ENCODE measurements at places on chromosomes 2 and 18.

GRCh38 chr2:101341421-101341820 is 32.9 kb upstream of the RNF149 start:
- no peak for DNase-seq

DNA sequence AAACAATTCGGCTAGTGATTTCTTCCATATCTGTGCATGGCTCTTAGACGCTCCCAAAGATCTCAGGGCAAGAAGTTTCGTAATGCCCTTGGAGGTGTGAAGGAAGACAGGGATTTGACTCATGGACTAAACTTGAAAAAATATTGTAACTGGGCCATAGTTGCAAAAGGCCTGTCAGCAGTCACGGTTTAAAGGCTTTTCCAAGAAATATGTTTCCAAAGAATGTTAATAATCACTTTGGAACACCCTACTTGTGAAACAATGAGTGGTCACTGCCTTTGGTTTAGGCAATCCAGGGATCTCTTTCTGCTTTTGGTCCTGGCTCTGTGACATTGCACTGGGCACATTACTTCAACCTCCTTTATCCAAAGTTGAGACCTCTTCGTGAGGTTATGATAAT is 102.5 kb upstream of the RASGRP3 start:
- DNase-seq = no peak

DNA sequence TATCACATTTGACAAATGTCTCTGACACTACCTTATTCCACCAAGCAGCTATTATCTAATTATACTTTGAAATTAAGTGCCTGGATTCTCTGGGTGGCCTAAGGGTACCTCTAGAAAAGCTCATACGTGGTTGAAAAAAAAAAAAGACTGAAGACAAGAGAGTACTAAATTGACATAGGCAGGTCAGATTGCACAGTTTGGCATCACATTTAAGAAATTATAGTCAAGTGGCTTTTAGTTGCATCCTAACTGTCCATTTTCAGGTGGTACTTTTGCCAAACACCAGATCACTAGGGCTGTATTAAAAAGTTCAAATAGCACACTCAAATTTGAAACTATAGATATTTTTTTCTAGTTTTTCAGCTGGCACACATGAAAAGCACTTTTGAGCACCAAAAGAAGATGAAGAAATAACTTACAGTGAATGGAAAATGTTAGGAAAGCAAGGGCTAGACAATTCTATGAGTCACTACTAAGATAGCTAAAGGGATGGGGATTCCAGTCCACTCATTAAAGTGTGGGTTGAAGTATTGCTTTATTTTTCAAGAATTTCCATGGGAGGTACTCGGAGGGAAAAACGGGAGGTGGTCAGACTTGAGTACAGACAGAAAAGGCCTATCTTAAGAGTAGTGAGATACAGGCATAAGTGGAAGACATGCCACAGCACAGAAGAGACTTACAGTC is 106.5 kb upstream of the COL5A2 start:
- DNase-seq = no peak

- DNase-seq = no peak
Measured at GRCh38 chr2:127348426-127349000, 39.3 kb downstream of the MAP3K2 start.

DNA sequence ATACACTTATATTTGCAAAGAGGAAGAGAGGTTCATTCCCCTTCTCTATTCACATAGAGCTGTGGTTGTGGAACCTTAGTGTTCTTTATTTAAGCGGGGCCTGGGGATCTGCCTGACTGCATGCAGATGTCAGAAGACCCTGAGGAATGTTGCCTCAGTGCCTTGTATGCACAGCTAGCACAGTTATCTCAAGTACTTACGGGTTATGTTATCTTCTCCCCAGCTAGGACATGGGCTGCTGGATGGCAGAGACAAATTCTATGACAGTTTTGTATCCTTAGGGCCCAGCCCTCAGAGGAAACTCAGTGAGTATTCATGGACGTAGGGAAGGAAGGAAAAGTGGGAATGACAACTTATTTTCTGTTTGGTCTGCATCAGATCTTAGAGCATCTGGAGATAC is 37.7 kb upstream of the RTN4 start:
- DNase-seq = no peak

DNA sequence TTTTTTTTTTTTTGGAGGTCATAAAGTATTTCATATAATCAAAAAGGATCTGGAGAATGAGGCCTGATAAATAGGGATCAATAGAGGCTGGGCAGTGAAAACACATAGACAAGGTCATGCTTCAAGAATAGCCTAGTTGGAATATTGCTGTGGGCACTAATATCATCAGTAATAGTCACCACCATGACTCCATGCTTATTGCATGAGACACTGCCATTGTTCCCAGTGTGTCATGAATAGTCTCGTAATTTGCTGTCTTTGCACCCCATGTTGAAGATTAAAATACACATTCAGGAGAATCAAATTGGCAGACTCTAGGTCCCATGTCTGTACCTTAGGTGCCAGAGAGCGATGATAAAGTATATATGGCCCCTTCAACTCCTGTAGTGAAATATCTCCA is 10.3 kb downstream of the ASXL3 start:
- no peak for DNase-seq

DNA sequence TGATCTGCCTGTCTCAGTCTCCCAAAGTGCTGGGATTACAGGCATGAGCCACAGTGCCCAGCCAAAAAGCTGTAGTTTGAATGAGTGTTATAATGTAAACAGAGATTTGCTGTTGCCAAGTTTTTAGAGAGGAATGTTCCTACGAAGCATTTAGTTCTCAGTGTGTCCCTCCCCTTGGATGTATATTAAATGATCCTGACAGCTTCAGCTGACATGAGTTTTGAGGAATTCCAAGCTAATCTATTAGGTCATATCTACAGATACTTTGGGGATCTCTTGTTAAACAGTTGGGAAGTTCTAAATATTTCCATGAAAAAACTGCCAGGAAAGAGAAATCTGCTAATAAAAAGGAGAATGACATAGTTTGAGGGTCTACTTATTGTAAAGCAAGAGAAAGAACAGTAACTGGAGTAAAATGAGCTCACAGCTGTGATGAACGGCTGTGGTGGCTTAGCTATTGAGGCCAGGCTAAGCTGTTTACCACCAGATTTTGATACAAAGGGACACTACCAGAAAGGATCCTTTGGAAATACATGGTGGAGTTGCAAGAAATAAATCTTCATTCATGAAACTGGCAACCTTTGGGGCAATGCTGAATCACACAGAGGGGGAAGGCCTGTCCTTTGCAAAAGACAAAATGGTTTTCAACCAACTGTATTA is 2.6 kb upstream of the STON1 start:
- DNase-seq = no peak

DNA sequence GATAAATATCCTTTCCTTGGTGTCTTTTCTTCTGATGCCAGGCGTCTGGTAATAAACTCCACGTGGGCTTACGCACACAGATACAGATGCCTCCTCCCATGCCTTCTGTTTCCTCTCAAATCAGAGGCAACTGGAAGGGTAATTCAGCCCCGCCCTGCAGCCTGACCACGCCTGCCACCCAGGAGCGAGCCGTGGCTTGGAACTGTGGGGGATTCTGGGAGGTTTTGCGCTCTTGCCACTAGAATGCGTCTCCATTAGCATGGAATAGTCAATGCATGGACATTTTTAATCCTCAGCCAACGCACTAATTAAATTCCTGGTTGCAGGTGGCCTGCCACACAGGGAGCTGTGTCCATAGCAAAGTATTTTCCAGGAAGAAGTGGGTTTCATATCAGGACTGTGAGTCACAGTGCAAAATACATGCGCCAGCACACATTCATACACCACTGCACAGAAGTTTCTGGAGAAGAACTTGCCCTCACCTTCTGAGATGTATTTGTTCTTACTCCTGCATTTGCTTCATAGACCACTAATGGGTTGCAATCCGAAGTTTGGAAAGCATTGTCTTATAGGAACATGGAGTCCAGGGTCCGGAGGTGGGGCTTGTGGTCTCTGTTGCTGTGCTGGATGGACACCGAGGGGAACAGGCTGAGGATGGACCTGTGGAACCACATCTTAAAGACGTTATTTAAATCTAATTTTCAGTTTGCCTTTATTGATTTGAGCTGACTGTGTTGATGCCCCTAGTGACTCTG is 151.4 kb downstream of the LDLRAD4 start:
- peak; percentile 40 for DNase-seq

GRCh38 chr2:206561962-206562361 is 80.3 kb upstream of the FAM237A start:
- DNase-seq = no peak

DNA sequence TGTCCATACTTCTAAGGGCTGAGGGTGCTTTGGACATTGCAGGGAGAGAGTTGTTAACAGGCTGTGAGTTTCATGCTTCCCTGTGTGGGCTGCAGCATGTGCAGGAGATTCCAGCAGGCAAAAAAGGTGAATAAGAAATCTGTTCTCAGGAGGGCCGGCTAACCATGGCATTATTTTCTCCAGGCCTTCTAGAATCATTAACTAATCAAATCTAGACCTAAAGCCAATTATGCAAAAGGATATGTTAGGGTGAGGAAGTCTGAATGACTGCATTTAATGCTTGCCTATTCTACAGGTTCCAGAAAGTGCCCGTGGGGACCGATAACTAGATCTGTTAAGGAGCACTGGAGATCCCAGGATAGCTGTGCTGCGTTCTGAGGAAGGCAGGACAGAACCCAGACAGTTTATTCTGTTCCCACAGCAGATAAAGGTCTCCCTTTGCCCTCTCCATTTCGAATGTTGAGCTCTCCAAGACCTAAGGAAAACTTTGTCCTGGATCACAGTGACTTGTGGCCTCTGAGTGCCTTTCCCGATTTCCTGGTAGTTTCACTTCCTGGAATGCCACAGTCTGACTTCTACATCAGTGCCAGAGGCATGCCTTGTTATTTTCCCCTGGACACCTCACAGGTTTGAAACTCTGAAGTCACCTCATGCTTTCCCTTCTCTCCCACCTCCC is 50.0 kb upstream of the ZFP36L2 start:
- no peak for DNase-seq

DNA sequence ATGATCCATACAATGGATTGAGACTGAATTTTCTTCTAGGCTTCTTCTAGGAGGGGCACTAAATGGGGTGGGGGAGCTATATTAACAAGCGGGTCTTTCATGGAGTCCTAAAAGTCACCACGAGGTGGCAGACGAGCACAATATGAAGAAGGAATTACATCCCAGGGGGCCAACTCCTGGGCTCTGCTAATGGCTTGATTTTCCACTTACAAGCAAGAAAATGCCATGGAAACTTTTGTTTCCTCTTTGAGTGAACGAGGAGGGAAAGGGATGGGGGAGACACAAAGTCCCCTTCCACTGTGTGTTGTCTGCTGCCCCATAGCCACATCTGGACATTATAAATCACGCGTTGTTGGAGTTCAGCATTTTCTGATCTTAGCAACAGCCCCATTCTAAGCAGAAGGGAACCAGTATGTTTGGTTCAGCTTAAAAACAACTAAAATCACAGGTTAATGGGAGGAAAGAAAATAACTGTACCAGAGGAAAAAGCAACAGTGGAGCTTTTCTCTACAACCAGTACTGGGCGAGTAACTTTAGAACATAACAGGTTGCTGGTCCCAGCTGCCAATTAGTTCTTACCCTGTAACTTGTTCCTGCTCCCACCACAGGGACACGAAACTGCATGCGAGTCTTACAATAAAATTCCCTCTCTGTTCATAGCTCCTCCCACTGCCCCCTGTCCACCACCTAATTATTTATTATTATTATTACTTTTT is 285.0 kb upstream of the PARD3B start:
- peak; percentile 86 for DNase-seq

- peak; percentile 54 for DNase-seq
Measured at GRCh38 chr2:239807568-239807967, 217.6 kb downstream of the NDUFA10 start.

DNA sequence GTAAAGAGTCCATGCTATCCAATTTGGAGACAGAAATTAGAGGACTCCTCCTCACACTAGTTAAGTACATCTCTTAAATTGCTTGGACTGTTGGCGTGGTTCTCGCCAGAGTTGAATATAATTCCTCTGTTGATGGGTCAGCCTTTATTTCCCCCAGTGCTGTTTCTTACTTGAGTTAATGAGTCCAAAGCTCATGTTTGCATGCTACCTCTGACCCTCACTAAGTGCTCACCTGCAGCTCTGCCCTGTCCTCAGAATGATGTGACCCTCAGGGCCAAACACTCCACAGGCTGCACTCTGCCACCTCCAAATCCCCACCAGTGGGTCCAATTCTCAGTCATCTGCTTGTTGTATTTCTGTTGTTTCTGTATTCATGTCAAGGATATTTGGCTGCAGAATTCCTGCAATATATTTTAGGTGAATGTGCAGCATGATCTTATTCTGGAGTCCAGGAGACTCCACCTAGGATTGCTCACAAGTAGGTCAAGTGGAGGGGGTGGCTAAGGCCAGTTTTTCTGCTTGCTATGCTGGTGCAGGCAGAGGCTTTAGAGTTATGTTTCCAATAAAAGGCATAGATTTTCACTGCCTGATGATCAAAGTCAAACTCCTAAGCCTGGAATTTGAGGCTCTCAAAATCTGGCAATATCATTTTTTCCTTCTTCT is 37.8 kb downstream of the RDH14 start:
- DNase-seq = no peak

DNA sequence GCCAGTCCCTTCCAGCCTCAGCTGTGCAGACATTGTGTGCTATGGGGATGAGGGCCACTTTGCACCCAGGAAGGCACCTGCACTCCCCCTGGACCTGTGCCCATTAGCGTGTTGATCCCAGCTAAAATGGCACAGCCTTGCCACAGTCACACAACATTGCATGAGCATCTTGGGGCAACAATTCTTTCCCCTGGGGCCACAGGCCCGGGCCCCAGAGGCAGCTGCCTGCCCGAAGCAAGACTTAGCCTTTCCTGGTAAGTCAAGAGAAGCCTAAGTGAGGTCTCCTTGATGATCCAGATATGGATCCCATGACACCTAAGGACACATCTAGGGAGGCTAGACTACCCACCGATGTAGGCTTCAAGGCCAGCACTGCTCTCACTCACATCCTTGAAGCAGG is 202.1 kb downstream of the BCL11A start:
- peak; percentile 74 for DNase-seq

- no peak for DNase-seq
Measured at GRCh38 chr2:164784376-164784775, 57.2 kb downstream of the COBLL1 start.

GRCh38 chr2:179096090-179096489 is 46.2 kb upstream of the CCDC141 start:
- DNase-seq = no peak

GRCh38 chr2:151716721-151717120 is 17.6 kb downstream of the NEB start:
- no peak for DNase-seq

DNA sequence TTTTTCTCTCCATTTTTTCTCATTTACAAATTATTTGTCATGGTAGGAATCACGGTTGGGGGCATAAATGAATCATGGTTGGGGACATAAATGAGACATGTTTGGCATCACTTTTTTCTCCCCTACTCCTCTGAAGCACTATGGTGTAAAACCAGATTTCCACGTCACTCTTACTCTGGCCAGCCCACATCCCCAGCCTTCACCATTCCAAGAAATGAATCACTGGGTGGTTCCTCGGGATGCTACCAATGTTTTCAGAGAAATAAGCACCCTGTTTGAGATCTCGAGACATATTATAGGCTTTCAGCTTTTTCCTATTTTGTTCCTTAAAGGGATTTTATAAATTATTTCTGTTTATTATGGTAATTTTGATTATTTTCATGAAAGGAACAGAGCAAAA is 155.0 kb upstream of the SLC8A1 start:
- no peak for DNase-seq
